ENCODE measurements at places on chromosomes 4 and X.

GRCh38 chr4:53974561-53974960, 89.8 kb downstream of the CHIC2 start:
- DNase-seq = no peak

DNA sequence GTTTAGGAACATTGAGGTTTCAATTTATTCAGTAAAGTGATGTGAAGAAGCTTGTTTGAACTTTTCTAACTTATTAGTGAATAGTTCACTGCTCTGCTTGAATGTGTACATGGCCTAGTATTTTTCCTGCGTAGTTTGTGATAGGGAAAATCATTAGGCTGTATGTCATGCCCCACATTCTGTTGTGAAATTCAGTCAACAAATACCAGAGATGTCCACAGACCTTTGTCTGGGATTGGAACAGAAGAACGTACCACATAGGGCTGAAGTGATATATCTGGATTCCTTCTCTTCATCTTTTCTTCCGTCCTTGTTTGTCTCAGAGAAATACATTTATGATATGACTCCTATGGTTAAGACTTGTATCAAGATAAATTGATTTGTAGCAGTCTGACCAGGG, 88.8 kb upstream of the PLS3 start:
- no peak for DNase-seq

DNA sequence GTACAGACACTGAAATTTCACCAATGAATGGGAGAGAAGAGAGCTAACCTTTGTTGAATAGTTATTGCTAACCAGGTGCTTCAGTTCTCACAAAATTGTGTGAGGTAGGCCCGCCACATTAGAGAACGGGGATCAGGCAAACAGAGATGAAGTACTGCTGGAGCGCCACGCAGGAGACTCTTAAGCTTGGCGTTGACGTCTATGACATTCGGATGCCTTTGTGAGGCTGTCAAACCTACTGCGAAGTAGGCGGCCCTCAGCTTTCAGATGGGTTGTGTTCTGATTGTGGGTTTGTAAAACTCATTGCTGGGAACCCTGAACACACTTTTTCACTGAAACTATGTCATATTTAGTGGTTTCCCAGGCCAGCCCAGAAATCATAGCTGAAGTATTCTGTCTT, 173.6 kb downstream of the CBR4 start:
- DNase-seq = no peak

DNA sequence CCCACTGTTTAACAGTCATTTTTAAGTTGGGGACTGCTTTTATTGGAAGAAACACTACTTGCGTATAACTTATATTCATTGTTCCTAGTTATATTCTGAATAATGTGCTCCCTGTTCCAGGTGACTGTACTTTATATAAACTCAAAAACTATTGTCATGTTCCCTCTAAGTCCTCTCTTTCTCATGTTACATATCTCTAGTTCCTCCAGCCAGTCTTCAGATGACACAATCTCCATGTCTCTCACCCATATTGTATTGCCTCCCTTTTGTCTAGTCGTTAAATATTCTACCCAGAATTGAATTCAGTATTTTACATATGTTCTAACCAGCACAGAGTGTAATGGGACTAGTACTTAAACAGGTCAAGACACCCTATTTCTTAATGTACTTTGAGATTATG, 5.3 kb downstream of the VAMP7 start:
- no peak for DNase-seq
